ENCODE measurements at places on chromosomes 2 and 18.
A peak's percentile ranks its signal among the peaks of the same experiment; 100 is the strongest.

GRCh38 chr2:217193431-217194340 lies 333.8 kb upstream of the TNP1 start:
- no peak for DNase-seq

- no peak for DNase-seq
These were observed 140.8 kb downstream of the DDX1 start for GRCh38 chr2:15732341-15733077.

- no peak for DNase-seq
These were observed 139.9 kb downstream of the VWC2L start for GRCh38 chr2:214550786-214551185.

DNA sequence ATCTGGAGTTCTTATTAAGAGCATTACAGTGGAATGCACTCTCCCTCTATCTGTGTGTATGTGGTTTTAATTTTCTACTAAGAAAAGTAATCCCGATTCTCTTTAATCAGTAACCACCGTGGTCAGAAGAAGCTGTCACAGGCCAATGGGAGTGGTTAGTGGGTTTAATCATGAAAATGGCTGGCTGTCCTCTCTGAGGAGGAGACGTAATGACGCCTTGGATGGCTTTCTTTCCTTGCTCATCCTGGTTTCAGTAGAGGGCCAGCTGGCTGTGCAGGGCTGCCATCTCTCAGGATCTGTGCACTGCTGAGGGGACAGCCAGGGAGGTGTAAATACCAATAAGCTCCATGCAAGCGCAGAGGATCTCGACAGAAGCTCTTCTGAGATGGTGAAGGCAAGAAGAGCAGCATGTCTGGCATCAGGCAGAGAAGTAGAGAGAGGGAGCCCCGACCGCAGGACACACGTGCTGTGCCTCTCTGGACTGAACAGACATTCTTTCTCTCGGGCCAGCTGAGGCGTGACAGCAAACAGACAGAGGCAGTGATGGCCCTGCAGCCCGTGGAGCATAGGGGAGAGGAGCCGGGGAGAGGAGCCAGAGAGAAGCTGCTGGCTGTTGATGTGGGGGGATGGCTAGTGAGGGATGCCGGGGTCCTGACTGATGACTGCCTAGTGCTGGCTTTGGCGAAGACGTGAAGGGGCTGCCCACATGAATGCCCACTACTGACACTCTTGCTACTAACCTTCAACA lies 65.1 kb upstream of the DAPL1 start:
- DNase-seq, result no peak

GRCh38 chr2:160194351-160194750 lies 5.7 kb downstream of the ITGB6 start:
- no peak for DNase-seq

DNA sequence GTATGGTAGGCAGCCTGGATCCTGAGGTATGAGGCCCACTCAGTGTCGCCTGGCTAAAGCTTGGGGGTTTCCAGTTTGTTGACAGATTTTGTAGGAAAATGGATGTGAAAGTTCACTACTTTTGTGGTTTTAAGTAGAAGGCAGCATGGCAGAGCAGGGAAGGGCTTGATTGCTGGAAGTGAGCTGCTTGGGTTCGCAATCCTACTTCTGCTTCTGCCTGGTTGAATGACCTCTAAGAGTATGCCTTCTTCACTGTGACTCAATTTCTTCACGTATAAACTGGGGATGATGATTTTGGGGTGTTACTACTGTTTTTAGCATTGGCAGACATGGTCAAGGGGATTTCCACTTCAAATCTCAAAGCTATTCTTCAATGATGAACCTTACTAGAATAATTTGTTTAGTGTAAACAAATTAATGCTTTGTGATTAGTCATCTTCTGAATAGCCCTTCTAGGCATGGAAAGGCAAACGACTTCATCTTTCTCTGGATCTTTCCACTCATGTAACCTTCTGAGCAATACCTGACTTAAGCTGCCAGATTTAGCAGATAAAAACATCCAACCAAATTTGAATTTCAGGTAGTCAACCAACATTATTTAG lies 13.2 kb downstream of the BMP10 start:
- DNase-seq, result no peak

DNA sequence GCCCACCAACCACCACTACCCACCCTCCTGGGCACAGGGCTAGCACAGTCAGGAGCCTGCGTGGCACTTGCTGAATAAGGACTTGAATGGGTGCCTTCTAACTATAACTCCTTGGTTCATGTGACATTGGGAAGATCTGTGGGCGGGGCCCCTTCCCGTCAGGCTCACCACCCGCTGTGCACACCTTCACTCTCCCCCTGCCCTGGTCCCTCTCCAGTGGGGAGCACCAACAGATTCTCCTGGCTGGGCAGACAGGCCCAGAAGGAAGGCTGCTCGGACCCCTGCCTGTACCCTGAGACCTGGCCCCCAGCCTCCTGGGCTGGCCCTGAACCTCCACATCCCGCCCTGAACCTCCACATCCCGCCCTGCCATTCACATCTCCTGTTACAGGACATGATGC lies 33.4 kb upstream of the POMC start:
- no peak for DNase-seq

DNA sequence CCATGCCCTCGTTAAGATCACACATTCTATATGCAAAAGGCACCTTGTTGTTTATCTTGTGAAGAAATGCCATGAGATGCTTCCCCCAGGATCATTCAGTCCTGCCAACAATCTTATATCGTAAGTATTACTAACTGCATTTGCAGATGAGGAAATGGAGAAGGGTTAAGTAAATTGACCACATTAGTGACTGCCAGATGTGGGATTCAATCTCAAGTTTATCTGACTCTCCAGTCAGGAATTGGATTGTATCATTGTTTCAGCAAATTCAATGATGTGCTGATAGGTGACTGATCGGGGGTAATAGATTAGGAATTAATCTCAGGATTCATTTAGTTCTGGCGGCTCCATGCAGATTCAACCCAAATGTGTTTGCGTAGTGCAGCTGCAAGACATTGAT lies 106.2 kb downstream of the CNTNAP5 start:
- no peak for DNase-seq

DNA sequence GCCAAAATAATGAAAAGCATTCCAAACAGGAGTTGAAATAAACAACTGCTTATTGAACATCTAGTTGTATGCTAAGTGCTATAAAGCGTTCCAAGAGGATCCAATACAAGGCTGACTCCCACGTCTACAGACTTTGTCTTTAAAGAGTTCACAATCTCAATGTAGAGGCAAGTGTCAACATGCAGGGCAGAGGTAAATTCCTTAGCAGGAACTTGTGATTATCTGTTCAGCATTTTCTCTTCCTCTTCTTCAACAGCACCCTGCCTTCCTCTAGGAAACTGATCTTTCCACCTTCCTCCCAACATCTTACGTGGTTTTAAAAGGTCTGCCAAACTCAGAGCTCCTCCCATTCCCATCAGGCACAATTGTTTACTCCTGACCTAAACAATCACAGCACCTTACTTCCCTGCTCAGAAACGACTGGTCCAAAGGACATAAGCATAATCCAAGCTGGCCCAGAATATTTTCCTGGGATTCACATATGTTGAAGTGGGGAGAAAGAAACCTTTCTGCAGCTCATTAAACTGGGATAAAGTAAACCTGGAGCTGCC lies 83.9 kb downstream of the ITSN2 start:
- no peak for DNase-seq

- no peak for DNase-seq
These were observed 2.3 kb downstream of the ZNF513 start for GRCh38 chr2:27378096-27378808.

DNA sequence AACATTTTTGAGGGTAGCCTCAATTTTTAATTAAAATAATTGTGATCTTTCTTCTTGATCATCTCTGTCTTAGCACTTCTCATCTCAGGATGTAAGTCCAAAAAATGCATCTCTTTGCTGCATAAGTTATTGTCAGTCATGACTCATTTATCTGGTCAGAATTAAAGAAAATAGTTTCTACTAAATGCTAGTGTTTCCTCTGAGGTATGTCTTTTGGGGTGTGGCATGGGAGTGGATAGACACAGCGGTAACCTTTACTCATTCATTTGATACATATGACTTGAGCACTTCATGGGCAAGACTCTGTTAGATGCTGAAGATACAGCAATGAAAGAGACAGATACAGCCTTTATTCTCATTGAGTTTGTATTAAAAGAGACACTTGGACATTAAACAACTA lies 284.7 kb downstream of the IRS1 start:
- no peak for DNase-seq

DNA sequence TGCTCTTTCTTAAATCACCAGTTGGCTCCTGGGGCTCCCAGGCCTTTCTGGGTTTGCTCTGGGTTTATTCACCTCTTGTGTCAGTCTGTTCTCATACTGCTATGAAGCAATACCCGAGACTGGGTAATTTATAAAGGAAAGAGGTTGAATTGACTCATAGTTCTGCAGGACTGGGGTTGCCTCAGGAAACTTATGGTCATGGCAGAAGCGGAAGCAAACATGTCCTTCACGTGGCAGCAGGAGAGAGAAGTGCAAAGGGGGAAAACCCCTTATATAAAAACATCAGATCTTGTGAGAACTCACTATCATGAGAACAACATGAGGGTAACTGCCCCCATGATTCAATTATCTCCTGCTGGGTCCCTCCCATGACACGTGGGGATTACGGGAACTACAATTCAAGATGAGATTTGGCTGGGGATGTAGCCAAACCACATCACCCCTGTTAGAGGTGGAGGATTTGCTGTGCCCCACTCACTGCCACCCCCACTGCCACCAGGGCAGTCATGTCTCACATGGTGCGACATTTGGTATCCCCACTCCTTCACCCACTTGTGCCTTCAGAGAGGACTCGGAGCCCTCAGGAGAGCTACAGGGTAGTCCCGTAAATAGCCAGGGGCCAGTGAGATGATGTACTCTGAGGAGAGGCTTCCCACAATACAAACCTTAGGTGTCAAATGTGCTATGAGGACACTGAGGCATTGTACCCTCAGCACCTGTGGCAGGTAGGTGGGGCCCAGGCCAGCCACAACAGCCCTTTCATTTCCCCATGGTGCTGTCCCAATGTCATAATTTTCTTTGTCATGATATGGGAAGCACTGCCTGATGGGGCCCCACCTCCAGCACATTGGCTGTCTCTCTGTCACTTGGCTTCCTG lies 35.7 kb downstream of the CDC42EP3 start:
- peak; percentile 87 for DNase-seq

DNA sequence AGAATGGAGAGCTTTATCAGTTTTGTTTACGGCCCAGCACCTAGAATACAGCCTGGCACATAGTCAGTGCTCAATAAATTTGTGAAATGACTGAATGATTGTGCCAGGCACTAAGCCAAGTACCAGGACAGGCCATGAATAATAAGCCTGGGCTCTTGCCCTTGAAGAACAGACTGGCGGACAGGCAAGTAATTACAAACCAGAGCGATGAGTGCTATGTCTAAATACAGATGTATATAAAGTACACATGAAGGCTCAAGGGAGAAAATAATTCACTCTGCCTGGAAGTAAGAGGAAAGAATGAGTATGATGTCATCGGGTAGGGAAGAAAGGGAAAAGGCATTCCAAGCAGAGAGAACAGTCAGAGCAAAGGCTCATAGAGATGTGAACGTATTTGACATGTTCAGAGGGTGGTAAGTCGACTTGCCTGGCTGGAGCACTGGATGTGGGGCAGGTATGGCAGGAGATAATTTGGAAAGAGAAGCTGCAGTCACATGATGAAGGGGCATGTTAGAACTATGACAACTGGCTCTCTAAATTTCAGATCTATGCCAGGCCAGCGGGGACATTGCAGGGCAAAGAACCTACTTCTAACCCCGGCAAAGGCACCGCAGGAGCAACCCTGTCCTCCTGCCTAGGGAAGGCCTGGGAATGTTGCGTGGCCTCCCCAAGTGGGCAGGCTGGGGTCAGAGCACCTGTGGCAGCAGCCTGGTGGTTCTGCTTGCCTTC lies 119.1 kb upstream of the STPG4 start:
- no peak for DNase-seq

GRCh38 chr2:17470855-17471641 lies 47.2 kb downstream of the RAD51AP2 start:
- DNase-seq, result no peak

DNA sequence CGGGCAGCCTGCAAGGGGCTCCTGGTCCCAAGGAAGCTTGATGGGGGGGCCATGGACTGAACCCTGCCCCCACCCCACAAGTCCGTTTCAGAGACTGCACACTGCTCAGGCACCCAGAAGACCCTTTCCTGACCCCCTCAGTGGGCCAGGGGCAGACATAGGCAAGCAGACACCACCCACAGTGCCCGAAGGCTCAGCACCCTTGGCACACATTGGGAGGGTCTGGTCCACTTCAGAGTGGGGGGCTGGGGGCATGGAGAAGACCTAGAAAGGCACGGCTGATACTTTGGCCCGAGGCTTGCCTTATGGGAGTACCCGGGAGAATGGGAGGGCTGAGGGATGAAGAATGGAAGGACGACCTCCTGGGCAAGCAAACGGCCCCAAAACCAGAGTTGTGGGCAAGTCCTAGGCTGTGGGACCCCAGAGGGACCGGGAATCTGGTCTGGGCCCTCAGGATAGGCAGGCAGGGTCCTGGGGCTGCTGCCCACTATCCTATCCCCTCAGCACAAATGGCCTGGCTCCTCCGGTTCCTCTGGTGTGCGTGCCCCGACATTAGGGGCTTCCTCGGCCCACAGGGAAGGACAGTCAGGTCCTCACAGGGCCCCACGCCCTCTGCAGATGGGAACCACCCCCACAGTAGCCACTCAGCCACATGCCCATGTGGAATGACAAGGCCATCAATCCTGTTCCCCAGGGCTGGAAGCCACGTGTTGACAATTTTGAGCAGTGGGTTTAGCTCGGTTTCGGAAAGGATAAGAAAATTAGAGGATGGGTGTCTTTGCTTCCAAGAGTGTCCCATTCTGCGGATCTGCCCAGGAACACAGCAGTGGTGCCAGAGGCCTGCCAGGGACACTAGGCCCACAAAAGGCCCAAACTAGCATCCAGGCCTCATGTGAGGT lies 15.0 kb upstream of the GPC1 start:
- no peak for DNase-seq

GRCh38 chr2:44916291-44916690 lies 25.2 kb upstream of the SIX3 start:
- DNase-seq, result no peak

GRCh38 chr18:28801876-28802275 lies 624.9 kb upstream of the CDH2 start:
- no peak for DNase-seq

- no peak for DNase-seq
These were observed 182.7 kb downstream of the UXS1 start for GRCh38 chr2:106011380-106011779.

Data from CD4-positive, alpha-beta T cell treated with Interleukin-15 for 4 hours (primary cell).